RPMI8226 (cell line): ENCODE measurements at places on chromosomes 7 and 10.

DNA sequence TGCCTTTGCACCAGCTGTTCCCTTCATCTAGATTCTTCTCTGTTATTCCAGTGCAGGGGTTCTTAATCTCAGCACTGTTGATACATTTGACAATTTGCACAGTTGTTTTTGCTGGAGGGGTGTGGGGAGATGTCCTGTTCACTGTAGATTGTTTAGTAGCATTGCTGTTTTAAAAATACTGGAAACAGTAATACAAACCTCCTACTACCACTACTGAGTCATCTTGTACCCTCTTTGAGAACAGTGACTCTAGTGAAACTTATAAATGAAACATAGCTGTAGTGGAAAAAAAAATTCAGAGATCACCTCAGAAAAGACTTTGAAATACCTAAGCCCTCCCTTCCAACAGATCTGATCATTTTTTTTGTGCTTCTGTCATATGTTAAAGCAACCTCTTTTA lies 154.8 kb upstream of the TMEM196 start:
- DNase-seq = no peak

DNA sequence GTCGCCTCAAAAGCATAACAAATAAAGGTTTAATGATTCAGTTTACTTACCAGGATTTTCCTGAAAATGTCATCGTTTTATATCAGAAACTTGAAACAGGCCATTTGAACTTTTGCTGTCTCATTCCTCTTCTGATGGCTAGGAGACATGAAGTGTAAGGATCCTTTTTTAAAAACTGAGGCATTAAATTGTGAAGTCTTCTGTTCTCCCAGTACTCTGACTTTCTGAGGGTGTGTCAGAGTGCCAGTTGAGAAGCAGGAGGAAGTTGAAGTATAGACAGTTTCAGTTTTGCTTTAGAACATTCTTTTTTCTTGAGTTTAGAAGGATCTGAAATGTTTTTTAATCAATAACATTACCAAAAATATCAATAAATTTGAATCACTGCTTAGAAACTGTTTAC lies at the start of gene SAMD9L:
Gene SAMD9L, minus strand, starts transcription at position 242 of the 400 bp plus-strand sequence. CDS start 12,414 bp downstream, outside the sequence.
- peak; percentile 61 for DNase-seq

- no peak for DNase-seq
These were observed 88.9 kb downstream of the APBB1IP start for GRCh38 chr10:26527018-26527417.

- no peak for DNase-seq
These were observed 16.1 kb downstream of the PAPOLB start for GRCh38 chr7:4845740-4846142.

DNA sequence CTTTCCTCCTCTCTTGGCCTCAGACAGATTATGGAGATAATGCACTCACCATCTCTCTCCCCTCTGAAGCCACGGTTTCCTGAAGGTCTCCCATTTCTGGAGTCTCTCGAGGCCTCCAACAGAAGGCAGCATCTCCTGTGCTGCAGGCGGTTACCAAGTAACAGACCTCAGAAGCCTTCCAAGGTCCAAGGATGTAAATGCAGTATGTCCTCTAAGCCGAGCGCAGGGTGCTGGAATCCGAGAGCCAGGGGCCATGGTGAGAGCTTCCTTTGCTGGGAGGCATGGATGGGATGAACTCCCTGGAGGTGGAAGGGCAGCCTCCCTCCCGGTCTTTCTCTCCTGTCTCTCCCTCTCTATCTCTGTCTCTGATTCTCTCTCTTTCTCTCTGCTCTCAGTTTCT lies 79.8 kb downstream of the ADARB2 start:
- no peak for DNase-seq

DNA sequence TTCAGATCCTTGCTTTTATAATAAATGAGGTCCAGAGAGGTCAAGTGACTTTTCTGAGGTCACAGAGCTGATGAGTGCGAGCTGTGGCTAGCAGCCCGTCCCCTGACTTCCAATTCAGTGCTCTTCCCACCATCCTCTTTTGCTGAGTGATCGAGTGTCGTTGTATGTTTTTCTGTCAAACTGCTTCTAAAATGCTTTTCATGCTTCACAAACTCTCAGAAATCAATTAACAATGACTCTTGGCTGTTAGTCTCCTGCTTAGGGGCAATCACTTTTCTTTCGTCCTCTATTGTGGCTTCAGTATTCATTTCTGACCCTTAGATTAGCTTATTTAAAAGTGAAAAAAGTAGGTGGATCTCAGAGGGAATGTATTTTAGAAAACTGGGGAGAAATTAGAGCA lies 423.7 kb downstream of the DPP6 start:
- DNase-seq = no peak
